H54 (cell line): ENCODE measurements at places on chromosomes 16 and 17.

- DNase-seq, result no peak
Observed at GRCh38 chr16:67024384-67025209, 4.4 kb upstream of the CBFB start.

DNA sequence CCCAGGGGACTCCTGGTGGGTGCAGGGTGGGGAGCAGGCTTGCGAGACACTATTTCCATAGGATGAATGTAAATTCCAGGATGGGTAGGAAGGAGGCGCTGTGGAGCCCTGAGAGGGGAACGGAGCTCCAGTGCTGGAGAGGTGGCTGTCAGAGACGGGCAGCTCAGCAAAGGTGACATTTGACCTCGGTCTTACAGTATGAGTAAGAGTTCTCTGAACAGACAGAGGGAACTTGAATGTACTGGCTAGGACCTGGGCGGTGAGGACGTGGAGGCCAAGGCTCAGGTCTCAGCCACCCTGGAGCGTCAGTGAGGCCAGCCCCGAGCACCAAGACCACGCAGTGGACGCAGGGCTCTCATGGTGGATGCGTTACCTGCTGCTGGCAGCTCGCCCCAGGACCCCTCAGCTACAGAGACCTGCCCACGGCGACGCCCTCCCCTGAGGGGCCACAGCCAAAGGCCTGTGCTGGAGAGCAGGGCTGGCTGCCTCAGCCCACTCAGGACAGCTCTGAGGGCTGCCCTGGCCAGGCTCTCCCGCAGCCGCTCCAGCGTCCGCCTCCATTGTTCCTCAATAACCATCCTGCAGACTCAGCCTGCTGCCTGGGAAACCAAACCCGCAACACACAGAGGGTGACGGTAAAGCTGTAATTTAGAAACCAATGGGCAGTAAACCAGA is 65.9 kb upstream of the TNRC6C start:
- no peak for DNase-seq

DNA sequence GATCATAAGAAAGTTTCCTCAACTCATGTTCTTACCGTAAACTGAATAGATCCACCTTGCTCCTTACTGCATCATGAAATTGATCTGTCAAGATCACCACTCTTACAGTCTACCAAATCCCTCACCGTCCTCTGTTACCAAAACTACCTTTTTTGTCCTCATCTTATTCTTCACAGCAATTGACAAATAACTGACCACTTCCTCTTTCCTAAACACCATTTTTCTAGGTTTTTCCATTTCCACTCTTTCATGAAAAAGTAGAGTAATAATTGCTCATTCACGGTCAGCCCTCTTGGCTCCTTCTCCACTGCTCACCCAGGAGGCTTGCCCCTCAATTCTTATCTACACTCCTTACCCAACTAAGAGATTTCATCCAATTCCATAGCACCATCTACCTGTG is 44.9 kb downstream of the ABCA5 start:
- DNase-seq, result no peak

DNA sequence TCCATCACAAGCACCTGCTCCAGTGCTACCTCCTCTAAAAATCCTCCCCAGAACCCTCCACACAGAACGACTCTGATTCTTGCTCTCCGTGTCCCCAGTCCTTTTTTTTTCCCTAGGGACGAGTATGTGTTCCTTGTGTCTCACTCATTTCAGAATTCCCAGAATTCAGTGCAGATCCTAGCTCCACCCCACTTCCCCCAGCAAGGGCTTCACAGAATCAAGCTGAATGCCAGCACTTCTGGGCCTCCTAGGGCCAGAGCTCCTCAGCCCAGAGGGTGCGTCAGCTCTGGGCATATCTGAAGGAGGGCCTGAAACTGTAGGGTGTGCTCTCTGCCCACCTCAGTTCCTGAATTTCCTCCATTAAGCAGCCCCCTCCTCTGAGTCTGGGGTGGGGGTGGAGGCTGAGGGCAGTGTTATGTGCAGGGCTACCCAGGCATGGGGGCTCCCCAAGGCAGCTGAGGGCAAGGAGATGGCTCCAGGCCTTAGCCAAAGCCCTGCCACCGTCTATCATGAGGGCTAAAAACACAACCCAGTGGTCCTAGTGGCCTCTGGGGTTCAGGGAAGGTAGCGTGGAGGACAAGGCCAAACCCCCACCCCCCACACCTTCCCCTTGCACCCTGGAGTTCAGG is 6.5 kb downstream of the UNC119 start:
- peak; percentile 47 for DNase-seq

GRCh38 chr17:62712171-62712581 is 84.7 kb downstream of the MRC2 start:
- no peak for DNase-seq

DNA sequence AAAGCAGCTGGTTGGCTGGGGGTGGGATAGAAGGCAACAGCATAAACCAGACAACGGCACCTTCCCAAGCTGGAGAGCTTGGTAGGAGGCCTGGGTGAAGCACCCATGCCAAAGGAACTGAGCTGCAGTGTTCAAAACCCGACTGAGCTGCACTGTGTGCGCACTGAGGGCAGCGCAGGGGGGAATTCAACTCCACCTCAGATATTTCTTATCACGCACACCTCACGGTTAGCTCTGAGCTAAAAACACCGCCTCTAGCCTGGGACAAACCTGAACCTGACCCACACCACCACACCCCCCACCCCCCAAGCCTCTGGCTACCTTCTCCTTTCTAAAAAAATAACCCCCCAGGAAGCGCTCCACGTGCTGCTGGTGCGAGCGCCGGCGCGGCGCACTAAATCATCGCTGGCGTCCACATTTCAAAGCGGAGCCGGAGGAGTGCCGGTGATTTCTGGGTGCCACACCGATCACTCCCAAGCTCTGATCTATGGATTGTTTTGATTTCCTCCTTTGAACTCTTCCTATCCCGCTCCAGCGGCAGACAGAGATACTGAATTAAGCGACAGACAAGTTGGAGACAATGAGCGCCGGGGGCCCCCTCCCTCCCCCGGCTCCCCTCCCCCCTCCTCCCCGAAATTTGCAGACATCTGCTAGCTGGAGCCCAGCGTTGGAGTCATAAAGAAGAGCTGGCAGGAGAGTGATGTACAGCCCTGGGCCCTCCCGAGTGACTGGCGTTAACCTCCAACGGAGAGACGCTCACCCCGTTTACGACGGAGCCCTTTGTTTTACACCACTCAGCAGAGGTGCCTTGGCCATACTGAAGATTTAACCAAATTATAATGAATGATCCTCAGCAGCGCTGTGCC is 85.0 kb downstream of the NOG start:
- DNase-seq, result no peak

GRCh38 chr16:3171181-3171854 is 16.7 kb upstream of the OR1F1 start:
- DNase-seq, result no peak

GRCh38 chr16:71722801-71723536 is 1.5 kb downstream of the PHLPP2 start:
- peak; percentile 86 for DNase-seq

- no peak for DNase-seq
Observed at GRCh38 chr16:48041981-48042421, 113.8 kb downstream of the ABCC12 start.

- no peak for DNase-seq
Observed at GRCh38 chr17:32283745-32284201, 18.1 kb downstream of the RHBDL3 start.

GRCh38 chr17:12605222-12605621 is 60.5 kb upstream of the MYOCD start:
- DNase-seq, result no peak

GRCh38 chr17:65368341-65368740 is 193.1 kb downstream of the AXIN2 start:
- no peak for DNase-seq

GRCh38 chr17:2086306-2086705 is 31.4 kb downstream of the HIC1 start:
- DNase-seq, result no peak

DNA sequence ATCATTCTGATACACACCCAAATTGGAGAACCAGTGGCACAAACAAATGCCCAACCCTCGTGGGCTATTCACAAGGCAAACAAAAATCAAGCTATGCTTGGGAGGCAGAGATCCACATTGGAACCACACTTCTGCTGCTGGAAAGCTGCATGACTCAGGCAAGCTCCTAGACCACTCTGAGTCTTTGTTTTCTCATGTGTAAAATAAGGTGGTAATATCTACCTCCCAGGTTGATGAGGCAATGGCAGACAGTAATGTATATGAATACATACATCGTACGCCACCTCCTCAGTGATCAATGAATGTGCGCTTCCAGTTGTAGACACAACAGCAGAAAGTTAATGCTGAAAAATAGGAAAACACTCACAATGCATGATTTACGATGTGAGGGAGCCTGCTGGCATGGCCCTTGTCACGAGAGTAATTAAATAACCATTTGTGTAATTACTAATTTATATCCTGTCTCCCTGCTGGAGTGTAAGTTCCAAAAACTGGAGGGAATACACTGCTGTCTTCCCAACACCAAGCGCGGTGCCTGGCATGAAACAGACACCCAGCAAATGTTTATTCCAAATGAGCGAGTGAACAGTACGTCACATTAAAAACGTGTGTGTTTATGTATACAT is 69.9 kb upstream of the HSBP1 start:
- no peak for DNase-seq

DNA sequence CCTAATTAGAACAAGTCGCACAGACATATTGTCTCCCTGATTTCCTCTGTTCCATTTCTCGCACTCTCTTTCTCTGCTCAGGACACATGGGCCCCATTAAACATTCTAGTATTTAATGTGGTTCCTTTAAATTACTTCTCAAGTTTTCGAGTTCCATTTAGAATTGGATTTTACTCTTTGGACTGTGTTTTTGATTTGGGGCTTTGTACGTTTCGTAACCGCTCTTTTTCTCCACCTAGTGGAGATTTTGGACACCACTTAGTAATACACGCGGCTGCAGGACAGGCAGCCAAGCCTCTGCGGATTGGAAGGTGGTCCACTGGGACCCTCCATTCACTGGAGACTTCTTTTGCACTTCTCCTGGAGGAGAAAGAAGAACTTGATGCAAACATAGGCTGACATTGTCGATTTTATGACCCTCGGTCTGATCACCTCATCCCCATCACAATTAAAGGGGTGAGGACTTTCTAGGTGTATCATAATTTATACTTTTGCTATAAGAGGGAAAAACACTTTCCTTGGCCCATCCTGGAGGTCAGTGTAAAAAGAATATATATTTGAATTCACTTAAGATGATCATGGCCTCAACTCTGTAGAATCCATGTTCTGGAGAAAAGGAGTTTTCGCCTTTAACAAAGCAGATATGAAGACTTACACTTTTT is 85.7 kb downstream of the NOG start:
- peak; percentile 32 for DNase-seq

- no peak for DNase-seq
Observed at GRCh38 chr16:13906168-13907089, 13.5 kb upstream of the ERCC4 start.

DNA sequence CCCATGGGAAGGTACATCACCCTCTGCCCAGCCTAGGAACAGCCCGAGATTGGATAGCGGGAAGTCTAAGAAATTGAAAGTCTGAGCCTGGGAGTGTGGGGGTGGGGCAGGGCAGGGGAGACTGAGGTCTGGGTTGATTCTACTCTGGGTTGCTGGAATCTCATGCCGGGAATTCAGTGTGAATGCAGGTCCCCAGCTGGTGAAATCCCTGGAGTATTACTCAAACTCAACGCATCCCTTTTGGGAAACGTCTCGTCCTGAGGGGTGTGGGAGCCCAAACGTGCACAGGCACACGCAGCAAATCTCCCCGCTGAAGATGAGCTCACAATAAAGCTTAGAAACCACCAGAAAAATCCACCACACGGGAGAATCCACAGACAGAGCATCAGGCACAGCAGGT is 55.4 kb downstream of the SOCS1 start:
- DNase-seq, result no peak

GRCh38 chr17:40069751-40070708 is 7.3 kb downstream of the THRA start:
- DNase-seq, result no peak

GRCh38 chr17:38705523-38705802 is 390 bp downstream of the MLLT6 start:
- no peak for DNase-seq

DNA sequence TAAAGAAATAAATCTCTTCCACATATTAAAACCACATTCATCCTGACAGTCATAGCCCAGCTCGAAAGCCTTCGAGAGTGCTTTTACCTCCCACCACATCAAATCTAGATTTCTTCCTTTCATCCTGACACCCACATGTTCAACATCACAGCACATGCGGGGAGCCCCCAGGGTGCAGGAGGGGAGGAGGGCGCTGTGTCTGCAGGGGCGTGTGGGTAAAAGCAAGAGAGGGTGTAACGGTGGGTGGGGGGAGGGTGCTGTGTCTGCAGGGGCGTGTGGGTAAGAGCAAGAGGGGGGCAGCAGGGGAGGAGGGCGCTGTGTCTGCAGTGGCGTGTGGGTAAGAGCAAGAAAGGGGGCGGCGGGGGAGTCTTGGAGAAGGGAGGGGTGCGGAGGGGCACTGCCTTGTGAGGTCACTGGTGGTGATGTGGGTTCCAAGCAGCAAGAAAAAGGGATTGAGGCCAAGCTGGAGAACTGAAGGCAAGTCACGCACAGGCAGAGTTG is 34.7 kb downstream of the ADCY9 start:
- DNase-seq, result no peak

DNA sequence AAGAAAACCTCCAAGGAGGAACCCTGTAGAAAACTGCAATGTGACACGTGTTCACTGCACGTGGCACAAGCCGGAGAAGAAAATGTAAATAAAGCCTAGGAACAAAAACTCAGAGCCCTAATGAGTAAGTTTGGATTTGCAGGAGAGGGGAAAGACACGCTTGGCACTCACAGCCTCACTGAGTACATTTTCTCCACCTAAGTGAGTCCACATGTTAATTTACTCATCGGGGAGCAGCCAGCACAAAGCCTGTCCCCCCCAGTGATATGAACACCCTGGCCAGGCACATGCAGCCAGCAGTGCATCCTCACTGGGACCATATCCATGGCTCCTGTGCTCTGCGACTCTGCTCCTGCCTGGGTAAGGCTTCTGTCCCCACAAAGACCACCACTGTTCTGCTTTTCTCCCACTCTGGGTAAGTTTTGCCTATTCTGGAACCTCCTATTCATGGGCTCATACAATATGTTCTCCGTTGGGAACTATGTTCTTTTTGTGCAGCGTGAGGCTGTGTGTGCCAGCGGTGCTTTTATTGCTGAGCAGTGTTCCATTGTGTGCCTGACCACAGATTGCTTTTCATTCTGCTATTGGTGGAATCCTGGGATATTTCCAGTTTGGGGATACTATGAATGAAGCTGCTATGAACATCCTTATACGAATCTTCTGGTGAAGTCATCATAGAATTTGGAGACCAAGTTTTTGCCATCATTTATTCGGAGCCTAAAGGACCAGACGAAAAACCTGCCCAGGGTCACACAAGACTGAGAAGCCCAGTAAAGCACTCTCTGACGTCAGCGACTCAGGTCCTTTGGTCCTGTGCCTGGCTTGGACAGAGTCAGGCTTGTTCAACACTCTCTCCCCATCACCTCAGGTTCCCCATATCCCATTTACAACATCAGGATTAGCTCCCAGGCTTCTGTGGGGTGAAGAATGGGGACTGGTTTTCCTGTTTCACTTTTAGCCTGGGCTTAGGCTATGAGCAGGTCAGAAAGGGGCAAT is 53.3 kb downstream of the RNF112 start:
- DNase-seq, result no peak
